ENCODE measurements at places on chromosomes 1 and 21.

- DNase-seq: no peak
These were observed 90.7 kb downstream of the TENT5C start for GRCh38 chr1:117696561-117696960.

DNA sequence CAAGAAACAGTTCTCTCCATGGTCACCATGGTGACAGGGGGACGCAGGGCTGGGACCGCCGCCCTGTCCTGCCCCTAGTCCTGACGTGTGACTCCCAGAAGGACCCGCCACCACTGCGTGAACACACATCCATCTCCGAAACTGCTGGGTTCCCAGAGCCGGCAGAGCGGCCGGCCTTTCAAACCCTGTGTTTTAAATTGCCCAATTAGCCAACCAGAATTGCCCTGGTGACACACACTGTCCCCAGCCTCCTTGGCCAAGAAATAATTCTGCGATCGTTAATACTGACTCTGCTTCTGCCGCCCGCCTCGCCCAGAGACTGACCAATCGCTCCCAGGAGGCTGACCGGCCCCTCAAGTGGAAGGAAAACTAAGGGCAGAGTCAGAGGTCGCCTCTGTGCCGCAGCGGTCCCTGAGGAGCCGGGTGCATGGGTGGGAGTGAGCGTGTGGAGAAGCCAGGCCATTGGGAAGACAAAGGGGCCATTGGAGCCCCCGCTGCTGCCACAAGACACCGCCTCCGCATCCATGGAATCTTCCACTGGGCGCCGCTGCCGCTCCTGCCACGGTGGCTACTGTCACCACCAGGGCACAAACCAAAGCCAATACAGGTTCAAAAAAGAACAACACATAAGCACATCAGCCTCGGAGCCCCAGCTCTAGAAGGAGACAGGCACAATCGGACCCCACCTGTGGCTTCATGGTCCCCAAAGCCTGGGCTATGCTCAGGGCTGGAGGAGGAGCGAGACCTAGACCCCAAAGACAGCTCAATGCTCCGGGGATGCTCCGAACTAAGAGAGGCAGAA is 273.2 kb downstream of the NPHP4 start:
- no peak for DNase-seq

DNA sequence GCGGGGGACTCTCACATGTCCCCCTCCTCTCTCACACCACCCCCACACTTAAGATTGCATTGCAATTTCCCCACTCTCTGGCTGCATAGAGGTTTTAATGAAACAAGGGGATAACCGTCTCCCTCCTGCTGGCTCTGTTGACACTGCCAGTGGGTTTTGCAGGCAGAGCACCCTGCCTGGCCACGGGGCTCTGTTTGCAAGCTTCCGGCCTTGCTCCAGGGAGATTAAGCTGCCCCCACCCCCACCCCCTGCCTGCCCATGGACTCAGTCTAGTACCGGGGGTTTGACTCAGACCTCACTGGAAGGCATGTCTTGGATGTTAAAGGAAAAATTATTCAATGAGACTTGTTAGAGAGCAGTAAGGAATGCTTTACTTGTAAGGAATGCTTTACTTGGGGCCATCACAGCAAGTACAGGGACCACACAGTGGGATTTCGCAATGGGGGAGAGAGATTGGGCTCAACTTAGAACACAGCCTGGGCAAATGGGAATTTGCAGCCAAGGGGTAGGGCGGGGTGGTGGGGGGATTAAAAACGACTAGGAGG is 101.0 kb downstream of the AJAP1 start:
- DNase-seq: no peak

DNA sequence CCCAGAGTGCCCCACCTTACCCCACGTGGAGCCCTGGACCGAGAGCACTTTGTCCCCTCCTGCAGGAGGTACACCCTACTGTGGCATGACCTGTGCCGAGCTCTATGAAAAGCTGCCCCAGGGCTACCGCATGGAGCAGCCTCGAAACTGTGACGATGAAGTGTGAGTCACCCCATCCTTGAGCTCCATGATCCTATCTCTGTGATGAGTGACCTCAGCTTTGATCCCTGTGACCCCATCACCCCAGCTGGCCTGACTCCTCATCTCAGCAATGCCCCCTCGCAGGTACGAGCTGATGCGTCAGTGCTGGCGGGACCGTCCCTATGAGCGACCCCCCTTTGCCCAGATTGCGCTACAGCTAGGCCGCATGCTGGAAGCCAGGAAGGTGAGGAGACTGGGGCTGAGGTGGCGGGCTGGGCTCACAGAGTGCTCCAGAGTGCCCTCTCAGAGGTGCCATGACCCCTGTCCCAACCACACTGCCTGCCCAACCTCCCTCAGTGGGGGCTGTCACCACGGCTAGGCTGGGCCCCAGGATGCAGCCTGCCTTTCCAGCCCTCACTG is 16.2 kb upstream of the MPL start:
- DNase-seq: no peak

- DNase-seq: no peak
These were observed 12.5 kb upstream of the MYOC start for GRCh38 chr1:171664976-171665375.

DNA sequence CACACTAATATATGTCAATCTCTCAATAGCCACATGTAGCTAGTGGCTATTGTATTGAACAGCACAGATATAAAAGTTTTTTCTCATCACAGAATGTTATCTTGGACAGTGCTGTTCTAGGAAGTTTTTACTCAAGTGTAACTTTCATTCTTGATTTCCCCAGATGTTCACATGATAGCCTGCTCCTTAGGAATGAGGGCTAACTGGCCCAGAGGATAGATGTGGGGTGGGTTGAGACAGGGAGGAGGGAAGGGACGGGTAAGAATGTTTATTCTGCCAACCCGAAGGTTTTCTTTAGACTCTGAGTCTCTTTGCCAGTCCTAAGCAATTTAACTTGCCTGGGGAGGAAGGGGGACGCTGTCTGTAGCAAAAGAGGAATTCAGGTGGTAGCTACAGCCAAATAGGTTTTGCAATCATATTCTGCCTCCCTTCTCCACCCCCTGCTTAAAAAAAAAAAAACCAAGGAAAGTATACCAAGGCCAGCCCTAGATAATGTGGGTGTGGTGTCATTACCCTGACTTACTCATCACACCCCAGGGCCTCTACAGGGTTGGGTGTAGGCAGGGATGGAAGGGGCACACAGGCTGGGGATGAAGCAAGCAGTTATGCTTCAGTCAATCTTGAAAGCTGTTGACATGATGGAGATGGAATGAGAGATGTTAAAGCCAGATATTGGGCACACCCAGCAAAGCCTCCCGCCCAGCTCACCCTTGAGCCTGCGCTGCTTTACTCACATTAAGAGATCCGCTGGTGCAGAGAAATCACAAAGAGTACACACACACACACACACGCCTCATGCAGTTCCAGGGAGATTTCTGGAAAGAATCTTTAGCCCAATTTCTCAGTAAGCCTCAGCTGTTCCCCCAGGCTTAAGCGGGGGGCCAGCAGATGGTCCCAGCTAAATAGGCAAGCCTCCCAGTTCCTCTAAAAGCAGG is 59.9 kb downstream of the PLXNA2 start:
- peak; percentile 85 for DNase-seq

DNA sequence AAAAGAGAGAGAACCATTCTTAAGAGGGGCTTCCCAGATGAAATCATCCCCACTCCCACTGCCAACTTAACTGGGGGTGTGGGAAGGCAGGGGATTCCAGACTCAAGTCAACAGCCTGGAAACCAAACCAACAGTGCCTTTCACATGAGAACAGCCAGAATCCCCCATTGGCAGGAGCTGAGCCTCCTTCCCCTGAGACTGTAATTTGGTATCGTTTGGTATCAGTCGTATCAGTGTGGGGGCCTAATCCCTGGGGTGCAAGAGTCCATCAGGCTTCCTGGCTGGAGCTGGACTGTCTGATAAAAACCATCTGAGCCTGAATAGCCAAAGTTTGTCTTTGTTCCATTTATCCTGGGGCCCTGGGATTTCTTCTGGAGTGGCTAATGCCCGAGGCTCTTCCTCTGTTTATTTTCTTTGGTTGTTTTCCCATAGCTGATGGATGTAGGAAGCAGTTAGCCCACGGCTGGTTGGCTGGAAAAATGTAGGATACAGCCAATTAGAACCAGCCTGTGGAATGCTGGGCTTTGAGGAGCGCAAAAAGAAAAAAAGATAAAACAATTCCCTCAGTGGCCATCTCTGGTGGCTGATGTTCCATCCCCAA is 84.6 kb downstream of the LAMC2 start:
- no peak for DNase-seq

Measured in RWPE2 (cell line).